ENCODE measurements at places on chromosomes 3 and 15.

DNA sequence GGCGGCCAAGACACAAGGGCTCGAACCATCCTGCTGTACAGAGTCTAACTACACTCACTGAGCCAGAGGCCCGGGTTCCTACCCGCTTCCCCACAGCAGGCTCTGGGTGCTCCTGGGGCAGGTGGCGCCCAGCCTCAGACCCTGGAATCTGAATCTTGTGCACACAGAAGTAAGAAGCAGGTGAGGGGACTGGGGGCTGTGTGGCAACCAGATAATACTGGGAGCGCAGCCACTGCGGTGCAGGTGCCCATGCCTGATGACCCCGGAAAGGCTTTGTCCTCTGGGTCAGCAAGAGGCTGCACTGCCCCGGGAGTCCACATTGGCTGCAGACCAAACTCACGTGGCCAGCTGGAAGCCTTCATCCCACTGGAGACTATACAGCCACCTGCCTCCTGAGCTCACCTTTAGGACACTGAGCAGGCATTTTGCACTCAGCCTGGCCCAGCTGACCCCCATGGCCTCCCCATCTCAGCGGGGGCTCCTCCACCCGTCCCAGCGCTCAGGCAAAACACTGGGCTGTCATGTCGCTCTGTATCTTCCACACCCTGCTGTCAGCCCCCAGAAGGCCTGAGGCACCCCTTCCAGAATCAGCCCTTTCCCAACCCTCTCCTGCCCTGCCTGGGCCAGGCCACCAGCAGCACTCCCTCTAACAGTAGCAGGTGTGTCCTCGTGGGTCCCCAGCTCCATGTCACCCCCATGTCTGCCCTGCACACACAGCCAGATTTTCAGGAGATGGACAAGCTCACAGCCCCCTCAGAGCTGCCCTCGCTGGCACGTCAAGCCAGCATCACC is 101.0 kb upstream of the IQSEC1 start:
- DNase-seq = no peak

- no peak for DNase-seq
These were observed 29.8 kb downstream of the PBRM1 start for GRCh38 chr3:52655895-52656294.

- DNase-seq = no peak
These were observed 62.9 kb downstream of the EFCAB12 start for GRCh38 chr3:129365296-129366136.

GRCh38 chr3:136954980-136955780 is 2.6 kb upstream of the IL20RB start:
- no peak for DNase-seq

GRCh38 chr3:94990952-94991705 is 928.3 kb downstream of the NSUN3 start:
- DNase-seq = no peak

GRCh38 chr3:30354972-30355371 is 251.4 kb upstream of the TGFBR2 start:
- no peak for DNase-seq

- no peak for DNase-seq
These were observed 12.8 kb downstream of the ITPR1 start for GRCh38 chr3:4505688-4506558.

DNA sequence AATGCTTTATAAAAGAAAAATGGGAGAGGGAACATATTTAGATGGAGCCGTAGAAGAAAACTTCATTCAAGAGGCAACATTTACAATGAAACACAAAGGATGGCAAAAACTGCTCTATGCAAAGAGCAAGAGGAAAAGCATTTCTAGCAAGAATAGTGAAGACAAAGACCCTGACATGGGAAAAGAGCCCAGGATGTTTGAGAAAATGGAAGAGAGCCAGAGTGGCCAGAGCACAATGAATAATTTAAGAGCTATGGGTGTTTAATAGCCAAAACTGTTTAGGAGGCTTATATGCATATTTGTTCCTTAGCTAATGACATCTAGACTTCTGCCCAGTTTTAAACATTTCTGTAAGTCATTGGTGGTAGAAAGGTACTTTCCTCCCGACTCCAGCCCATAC is 25.4 kb upstream of the SEMA6D start:
- DNase-seq = no peak

DNA sequence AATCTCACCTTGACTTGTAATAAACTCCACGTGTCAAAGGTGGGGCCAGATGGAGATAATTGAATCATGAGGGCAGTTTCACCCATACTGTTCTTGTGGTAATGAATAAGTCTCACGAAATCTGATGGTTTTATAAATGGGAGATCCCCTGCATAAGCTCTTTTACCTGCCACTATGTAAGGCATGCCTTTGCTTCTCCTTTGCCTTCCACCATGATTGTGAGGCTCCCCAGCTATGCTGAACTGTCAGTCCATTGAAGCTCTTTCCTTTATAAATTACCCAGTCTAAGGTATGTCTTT is 45.5 kb downstream of the SUCNR1 start:
- no peak for DNase-seq

DNA sequence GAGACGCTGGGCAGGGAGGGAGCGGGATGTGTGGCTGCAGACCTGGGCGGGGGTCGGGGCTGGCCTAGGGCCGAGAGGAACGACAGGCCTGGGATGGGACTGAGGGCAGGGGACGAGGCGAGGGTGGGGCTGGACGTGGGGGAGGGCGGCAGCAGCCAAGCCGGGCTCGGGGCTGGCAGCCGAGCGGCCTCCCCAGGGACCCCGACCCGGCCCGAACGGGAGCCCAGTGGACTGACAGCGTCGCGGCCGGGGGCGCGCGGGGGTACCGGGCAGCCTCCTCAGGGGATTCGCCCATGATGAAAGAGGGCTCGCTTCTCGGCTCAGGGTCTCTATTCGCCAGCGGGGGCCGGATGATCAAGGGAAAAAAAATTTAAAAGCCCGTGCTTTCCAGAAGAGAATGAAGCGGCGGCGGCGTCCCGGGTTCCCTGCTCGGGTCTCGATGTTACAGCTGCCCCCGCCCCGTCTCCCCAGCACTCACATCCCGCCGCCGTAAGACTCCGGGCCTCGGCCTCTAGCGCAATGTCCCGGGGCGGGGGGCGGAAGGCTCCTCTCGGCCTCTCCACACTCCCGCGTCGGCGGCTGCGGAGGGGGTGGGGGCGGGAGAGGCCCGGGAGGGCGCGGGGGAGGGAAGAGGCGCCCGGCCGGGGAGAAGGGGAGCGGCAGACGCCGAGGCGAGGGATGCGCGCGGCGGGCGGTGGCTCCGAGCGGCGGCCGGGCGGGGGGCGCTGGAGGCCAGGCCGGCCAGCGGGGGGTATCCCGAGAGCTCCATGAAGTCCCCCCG is 4.3 kb downstream of the PTH1R start:
- no peak for DNase-seq

- no peak for DNase-seq
These were observed 549 bp downstream of the LSMEM2 start for GRCh38 chr3:50279255-50280016.

GRCh38 chr15:90086868-90087268 is 15.4 kb downstream of the IDH2 start:
- peak; percentile 26 for DNase-seq

DNA sequence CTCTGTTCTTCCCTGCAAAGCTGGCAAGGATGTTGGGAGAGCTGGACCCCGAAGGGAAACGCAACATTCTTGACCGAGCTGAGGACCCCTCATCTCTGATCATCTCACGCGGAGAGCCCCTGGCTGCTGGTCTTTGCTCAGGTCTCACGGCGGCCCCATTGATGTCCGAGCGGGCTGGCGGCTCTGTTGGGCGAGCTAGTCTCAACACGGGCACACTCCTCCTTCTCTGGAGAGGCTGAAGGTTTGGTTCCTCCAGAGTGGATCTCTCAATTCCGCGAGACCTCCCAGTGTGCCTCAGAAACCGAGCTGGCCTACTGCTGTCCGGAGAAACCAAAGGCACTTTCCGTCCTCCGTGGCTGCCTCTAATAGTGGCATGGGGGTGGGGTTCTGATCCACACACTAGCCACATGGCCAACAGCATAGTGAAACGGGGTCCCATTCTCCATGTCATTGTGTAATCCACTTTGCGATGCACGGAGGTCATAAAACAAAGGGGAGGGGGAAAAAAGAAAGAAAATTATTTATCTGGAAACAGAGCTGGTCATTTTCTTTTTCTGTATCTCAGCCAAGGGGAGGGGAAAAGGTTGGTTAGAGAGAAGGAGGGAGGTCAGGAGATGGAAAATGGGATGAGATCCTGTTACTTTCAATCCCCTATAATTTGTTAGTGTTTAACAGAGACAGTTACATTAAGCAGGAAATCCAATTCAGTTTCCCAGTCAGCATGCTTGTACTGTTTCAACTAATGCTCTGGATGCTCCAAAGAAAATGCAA is 1.3 kb downstream of the CCDC80 start:
- DNase-seq = no peak

- DNase-seq = no peak
These were observed 116.2 kb upstream of the NECTIN3 start for GRCh38 chr3:110955301-110955880.

GRCh38 chr3:58631742-58632141 is 34.8 kb downstream of the FAM3D start:
- no peak for DNase-seq

DNA sequence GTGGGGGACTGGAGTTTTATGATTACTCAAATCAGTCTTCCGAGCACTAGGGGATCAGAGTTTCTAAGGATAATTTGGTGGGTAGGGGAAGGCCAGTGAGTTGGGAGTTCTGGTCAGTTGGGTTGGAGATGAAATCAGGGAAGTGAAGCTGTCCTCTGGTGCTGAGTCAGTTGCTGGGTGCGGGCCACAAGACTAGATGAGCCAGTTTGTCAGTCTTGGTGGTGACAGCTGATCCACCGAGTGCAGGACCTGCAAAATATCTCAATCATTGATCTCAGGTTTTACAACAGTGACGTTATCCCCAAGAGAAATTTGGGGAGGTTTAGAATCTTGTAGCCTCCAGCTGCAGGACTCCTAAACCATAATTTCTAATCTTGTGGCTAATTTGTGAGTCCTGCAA is 249.4 kb downstream of the FAM43A start:
- no peak for DNase-seq

- no peak for DNase-seq
These were observed 4.2 kb downstream of the FURIN start for GRCh38 chr15:90872486-90873184.

Data from activated CD4-positive, CD25-positive, alpha-beta regulatory T cell treated with anti-CD3 and anti-CD28 coated beads, Interleukin-2, amount 50 U/mL, for 16 hours (primary cell).